ENCODE measurements at places on chromosomes 12 and 14.

GRCh38 chr12:14827043-14827442 is 13.1 kb upstream of the SMCO3 start:
- DNase-seq = no peak

DNA sequence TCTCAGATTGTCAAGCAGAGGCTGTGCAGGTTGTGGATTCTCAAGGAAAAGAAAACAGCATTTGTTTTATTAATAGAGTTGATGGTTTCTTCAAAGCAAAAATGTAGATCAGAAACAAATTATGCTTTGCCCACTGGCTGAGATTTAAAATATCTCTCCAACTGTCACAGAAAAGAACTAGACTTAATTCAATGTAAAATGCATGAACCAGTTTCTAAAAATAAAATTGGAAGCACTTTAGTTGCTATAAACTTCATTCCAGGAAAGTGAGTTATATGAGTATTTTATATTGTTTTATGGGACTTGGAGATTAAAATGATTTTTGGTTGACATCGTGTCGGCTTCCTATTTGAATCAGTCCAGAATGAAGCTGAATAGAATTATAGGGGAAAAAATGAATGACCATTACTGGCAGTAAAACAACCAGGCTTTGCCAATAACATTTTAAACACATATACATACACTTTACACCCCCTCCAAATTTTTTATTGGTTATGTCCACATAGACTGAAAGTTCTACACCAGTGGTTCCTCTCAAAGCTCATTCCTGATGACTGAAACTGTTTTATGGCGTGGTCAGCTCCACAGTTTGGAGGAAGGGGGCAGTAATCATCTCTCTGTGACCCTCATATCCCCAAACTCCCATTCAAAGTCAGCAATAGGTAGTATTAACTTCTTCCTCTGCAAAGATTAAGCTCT is 55.5 kb upstream of the DAAM1 start:
- no peak for DNase-seq

GRCh38 chr14:103377522-103378037 is 7.6 kb upstream of the MARK3 start:
- no peak for DNase-seq

- no peak for DNase-seq
These were observed 16.1 kb downstream of the NTN4 start for GRCh38 chr12:95774311-95775045.

DNA sequence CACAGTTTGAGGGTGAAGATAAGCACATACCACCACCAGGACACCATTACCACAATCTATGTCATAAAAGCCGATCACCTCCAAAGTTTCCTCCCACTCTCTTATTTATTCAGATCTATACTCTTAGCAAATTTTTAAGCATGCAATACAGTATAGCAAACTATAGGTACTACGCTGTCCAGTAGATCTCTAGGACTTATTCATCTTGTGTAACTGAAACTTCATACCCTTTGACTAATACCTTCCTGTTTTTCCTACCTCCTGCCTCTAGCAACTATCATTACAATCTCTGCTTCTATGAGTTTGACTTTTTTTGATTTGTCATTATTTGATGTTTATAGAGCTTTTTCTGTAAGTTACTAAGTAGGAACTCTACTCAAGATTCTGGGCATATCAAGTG is 84.5 kb upstream of the MANSC4 start:
- no peak for DNase-seq

DNA sequence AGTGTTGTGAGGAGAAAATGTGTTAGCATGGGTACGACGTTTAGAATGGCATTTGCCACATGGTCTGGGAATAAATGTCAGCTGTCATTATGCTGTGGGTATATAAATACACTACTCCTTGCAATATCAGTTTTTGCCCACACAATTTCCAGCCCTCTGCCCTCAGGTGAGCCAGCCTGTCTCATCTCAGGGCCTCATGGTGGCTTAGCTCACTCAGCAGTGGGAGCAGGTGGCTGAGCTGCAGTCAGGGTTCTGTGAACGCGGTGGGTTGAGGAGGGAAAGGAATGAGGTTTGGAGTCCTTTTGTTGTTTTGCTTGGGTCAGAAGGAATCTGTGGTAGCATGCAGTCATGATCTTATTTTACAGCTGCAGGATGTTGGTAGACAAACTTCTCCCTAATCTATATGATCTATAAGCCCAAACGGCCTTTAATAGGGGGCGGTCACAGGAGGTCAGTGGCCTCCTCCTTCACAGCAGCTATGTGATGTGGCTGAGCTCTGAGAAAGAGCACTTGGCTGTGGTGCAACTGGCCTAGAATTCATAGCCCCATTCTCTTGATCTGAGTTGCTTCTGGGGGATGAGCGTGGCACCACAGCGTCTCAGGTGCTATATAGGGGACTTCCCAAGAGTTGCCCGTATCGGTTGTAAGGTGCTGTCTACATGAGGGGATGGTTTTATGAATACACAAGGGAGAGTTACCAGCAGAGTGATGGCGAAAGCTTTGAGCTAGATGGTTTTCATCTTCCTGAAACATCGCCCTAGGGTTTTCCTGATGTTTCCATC is 27.8 kb upstream of the KCNA5 start:
- no peak for DNase-seq

GRCh38 chr14:100134586-100134985 is 24.9 kb downstream of the DEGS2 start:
- no peak for DNase-seq

- no peak for DNase-seq
These were observed 56.4 kb upstream of the FBXO33 start for GRCh38 chr14:39488600-39488999.

DNA sequence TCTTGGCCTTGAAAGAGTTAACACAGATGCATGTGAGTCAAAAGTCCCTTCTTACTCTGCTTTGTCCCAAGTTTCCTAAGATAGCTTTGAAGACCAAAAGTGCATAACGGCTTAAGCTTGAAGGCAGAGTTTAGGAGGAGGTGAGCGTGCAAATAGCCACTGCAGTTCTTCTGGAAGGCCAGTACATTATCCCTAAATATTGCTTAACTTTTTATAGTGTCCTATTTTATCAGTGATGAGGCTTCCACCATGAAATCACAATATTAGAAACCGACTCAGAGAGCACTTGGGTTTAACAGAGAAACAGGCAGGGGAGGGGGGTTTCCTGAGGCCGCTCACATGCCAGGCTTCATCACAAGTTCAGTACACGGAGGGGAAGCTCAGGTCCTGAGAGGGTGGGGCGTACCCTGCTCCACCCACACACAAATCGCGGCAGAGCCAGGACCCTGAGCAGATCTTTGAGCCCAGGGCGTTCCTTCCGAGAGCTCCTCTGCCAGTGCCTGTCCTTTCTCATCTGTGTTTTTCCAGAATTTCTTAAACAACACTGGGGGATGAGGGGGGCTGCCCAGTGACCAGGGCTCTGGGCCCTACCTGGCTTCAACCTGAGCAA is 26.8 kb upstream of the BDKRB2 start:
- DNase-seq = no peak

GRCh38 chr12:62846491-62846890 is 88.5 kb downstream of the PPM1H start:
- DNase-seq = no peak

DNA sequence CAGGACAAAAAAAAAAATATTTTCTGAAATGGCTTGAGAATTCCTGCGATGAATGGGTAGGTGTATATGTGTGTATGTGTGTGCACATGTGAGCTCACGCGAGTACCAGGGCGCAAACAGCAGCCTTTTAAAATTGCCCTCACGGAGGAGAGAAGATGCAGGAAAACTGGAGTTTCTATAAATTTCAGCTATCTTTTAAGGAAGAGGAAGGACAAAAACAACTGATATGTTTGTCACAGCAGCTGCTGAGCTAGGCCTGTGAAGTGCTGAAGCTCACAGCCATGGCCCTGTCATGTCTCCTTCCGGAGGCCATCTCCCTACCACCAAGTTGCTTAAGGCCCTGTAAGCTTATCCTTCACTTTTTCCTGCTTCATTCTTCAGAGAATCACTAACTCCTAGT is 40.8 kb downstream of the DUSP16 start:
- no peak for DNase-seq

DNA sequence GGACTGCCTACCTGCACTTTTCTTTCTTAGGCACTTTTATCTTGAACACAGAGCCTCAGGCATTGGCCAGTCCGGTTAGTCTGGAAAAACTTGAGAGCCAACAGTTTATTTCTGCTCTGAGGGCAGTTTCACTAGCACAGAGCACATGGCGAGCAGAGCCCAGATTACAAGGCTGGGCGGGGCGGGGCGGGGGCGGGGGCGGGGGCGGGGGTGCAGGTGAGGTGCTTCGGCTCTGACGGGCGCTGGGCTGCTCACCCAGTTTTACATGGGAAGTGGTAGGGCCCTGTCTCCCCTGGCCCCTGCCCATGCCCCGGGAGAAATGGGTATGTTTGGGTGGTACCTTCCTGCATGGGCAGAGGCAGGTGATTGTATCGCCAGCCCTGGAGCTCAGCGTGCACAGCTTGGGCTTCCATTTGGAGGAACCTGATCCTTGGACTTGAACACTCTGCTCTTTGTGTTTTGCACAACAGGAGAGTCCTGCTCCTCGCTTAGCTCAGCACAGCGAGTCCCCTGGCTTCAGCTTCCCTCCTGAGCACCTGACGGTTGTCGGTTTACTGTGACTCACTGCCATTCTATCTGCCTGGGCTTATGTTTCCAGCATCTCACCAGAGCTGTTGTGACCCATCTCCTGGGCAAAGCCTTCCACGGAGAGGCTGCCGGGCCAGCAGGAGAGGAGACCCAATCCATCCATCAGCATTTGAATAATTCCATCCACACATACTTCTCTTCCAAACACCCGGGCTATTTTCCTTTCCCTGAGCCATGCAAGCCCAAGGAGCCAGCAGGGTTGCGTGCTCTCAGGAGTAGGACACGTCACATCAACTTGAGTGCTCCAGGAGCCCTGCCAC is 108.5 kb downstream of the ARF6 start:
- DNase-seq = no peak

DNA sequence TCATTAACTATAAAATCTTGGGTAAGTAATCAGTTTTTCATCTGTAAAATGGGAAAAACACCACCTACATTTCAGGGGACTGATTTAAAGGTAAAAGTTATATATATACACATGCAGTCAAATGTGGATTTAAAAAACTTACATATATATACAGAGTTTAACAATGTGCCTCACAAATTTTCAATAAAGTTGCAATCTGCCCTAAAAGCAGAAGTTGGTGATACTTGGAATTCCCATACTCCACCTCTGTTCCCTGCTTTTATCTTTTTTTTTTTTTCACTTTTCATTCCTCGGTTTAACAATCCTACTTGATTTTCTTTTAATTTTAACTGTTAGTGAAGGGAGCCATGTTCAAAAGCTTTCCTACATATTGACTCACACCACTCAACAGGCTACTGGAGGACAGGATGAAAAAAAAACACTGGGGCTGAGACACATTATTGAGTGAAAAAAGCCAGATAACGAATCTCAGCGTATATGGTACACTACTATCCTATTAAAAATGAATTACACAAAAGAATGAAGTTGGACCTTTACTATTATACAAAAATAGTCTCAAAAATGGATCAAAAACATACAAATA is 24.3 kb downstream of the SPPL3 start:
- DNase-seq = no peak

DNA sequence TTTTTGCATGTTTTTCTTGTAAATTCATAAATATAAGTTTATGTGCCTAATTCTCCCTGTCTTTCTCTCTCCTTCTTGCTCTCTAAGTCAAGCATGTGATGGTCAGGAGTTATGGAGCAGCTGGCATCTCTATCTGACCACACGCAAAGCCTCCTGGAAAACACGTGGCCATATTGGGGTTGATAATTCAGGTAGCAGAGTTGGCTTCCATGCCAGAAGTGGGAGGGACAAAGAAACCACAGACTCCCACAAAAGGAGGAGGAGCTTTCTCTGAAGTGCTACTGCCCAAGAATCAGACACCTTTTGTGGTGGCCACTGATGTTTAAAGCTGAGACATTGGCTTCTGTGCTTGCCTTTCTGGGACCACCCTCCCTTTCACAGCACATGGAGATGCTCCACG is 517.6 kb upstream of the TMEM132C start:
- DNase-seq = no peak

- DNase-seq = no peak
These were observed 16.1 kb upstream of the HDAC7 start for GRCh38 chr12:47835831-47836155.

- no peak for DNase-seq
These were observed 3.2 kb downstream of the MMP19 start for GRCh38 chr12:55839345-55840140.

GRCh38 chr14:44770201-44770600 is 191.5 kb downstream of the KLHL28 start:
- DNase-seq = no peak

DNA sequence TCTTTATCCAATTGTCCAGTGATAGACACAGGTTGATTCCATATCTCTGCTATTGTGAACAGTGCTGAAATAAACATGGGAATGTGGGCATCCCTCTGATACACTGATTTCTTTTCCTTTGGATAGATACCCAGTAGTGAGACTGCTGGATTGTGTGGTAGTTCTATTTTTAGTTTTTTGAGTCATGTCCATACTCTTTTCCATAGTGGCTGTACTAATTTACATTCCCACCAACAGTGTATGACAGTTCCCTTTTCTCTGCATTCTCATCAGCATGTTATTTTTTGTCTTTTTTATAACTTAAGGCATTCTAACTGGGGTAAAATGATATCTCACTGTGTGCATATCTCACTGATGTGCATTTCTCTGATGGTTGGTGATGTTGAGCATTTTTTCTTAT is 24.8 kb upstream of the VASH1 start:
- DNase-seq = no peak

- DNase-seq = no peak
These were observed 2.7 kb downstream of the CREBL2 start for GRCh38 chr12:12614342-12614741.

GRCh38 chr12:52862023-52862422 is 13.2 kb upstream of the KRT78 start:
- DNase-seq = no peak

DNA sequence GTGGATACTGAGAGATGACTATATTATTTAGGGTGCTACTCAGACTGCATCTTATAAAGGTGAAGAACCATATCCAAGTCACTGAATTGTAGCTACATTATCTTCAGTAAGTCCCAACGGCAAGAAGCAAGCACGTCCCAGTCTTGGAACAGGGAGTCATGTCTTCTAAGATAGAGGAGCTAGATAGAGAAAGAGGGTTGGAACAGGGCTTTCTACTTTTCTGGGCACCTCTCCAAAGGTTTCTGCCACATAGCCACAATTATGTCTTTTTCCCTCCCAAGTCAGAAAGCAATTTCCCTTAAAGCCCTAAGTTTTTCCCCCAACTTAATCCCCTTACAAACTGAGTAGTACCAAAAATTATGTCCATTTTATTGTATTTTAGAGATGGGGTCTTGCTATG is 22.4 kb downstream of the MAPK1IP1L start:
- no peak for DNase-seq

Measured in NCI-H446 (cell line).